ENCODE measurements at places on chromosomes 12 and 14.

DNA sequence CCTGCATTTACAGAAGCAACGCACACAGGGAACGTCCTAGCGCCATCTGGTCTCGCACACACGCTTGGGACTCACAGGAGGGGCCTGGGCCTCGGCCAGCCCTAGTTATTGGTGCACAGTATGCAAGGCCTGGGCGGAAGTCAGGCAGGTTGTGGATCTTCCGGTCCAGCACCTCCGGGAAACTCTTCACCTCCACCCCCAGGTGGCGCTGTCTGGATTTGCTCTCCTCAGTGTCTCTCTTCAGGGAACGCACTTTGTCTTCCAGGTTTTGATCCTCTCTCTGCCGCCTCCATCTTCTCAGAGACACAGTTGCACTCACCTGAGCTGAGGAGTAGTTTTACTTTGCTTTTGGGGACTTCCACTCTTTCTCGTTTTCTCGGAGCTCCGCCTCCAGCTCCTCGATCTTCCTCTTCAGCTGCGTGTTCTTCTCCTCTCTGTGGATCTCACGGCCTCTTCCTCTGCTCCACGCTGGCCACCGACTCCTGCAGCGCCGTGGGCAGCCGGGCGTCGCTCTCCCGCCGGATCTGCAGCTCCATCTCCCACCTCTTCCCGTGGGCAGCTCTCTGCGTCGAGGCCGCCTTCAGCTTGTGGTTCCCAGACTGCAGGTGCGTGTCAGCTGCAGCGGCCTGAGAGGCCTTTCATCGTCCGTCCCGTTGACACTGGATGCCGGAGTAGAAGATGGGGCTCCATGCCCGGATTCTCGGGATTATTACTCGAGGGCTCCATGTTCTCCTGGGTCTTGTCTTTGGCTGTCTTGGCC is 933.8 kb downstream of the TMEM121 start:
- peak; percentile 57 for DNase-seq

DNA sequence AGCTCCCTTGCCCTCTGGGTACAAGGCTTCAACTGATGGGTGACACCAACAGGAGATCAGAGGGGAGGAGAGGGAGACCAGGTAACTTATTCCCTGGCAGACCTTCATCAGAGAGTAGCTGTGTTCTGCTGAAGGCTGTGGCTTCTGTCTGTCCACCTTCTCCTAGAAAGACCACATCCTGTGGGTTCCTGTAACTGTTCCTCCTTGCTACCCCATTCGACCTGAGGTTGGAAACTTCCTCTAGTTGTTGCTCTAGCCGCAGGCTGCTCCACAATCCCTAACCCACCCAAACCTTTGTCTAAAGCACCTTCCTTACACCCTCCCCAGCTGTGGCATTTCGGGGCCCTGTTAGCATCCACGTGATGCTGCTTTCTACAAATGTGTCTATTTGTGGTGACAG is 454.2 kb downstream of the DPF3 start:
- no peak for DNase-seq

DNA sequence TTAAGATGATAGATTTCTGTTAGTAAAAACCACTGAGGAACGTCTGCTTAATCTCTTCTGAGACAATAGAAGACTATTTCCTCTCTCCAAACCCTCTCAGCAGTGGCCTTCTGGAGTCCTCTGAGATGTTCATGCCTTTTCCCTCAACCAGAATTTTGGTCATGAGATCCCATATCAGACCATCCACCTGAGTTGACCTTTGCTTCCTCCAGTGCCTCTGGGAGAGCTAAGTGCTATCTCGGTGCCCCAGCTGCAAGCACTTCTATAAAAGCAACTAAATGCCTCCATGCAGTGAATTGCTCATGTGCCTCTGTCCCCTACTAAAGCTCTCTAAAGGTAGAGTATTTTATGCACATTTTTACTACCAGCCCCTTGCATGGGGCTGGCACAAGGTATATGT is 172.8 kb upstream of the BCL2L14 start:
- DNase-seq, result no peak

GRCh38 chr12:84982888-84983287 is 53.2 kb downstream of the TSPAN19 start:
- no peak for DNase-seq

DNA sequence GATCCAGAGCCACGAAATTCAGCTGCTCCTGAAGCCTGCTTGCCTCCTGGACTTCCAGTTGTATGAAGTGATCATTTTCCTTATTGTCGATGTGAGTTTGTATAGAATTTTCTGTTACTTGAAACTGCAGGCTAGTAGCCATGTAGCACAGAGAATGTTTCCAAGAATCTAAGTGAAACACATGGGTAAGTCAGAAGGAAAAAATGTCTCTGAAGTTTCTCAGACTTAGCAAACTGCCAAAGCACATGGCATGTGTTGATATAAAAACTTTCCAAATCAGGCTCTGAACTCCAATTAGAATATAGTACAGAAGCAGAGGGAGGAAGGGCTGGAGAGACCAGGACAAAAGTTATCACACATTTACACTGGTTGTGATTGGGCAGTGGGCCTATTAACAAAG is 9.8 kb upstream of the PCNX1 start:
- DNase-seq, result no peak

- DNase-seq, result no peak
Measured at GRCh38 chr14:33063521-33063920, 124.8 kb downstream of the NPAS3 start.

DNA sequence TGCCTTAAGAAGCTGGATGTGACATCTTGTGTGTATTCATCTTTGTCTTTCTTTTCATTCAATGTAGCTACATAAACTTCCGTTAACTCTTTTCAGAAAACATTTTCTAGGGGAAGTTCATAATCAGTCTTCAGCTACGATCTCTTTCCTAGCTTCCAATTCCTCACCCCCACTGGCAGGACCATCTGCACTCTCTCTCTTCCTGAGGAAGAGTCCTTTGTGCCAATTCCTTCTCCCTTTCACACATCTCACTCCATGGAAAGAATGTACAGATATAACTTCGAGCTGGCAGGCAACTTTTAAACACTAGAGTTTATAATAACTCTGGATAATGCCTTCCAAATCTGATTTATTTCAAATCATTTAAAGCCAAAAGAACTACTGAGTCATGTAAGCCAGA is 495.7 kb downstream of the GALC start:
- no peak for DNase-seq

DNA sequence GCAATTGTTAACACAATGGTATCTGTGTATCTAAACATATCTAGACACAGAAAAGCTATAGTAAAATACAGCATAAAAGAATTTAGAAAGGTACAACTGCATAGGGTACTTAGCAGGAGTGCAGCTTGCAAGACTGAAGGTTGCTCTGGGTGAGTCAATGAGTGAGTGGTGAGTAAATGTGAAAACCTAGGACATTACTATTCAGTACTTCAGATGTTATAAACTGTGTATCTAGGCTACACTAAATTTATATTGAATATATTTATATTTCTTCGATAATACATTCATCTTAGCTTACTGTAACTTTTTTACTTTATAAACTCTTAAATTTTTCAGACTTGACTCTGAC is 409.0 kb upstream of the DCN start:
- DNase-seq, result no peak

GRCh38 chr14:60789656-60790055 is 55.1 kb downstream of the MNAT1 start:
- DNase-seq, result no peak

- DNase-seq, result no peak
Measured at GRCh38 chr14:102570334-102570995, 22.0 kb upstream of the RCOR1 start.

GRCh38 chr12:229441-230191 is 15.7 kb upstream of the SLC6A12 start:
- DNase-seq, result no peak

- DNase-seq, result no peak
Measured at GRCh38 chr14:37466003-37466622, 128.9 kb downstream of the FOXA1 start.

DNA sequence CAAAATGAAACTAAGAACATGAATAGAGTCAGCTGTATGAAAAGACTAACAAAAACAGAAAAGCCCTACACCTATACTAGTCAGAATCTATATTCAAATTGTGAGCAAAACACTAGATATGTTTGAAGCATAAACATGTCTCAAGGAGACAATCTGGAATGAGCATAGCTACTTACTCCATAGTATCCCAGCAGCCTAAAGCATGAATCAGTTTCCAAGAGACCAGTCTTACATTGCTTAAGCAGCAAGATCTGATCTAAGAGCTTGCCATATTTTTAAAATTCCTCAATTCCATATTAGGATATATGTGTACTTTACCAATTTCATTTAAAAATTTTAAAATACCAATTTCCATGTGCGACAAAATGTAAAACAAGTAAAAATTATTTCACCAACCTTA is 7.7 kb downstream of the CAPS2 start:
- DNase-seq, result no peak

GRCh38 chr12:1186298-1186697 is 195.3 kb downstream of the ERC1 start:
- no peak for DNase-seq

GRCh38 chr14:54920052-54920451 is 17.4 kb upstream of the GCH1 start:
- no peak for DNase-seq

- DNase-seq, result no peak
Measured at GRCh38 chr14:65312859-65313258, 99.7 kb upstream of the FUT8 start.

DNA sequence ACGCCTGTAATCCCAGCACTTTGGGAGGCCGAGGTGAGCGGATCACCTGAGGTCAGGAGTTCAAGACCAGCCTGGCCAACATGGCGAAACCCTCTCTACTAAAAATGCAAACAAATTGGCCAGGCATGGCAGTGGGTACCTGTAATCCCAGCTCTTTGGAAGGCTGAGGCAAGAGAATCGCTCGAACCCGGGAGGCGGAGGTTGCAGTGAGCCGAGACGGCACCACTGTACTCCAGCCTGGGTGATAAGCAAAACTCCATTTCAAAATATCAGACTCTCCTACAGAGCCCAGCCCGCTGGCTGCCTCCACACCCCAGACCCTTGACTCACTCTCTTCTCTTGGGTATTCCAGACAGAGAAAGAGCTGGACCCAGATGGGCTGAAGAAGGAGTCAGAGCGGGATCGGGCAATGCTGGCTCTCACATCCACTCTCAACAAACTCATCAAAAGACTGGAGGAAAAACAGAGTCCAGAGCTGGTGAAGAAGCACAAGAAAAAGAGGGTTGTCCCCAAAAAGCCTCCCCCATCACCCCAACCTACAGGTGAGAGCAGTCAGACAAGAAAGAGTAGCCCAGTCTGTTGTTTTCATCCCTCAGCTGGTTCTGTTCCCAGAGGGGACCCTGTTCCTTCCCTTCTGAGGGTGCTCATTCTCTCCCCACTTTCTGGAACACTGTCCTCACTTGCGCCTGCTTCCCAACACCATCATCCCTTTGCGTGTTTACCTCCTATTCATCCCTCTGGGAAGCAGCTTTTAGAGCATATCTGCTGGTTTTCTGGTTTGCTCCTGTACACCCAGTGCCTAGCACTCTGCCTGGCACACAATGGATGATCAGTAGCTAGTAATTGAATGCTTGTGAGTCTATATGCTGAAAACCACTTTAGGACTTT is 19.7 kb downstream of the AGAP2 start:
- no peak for DNase-seq

DNA sequence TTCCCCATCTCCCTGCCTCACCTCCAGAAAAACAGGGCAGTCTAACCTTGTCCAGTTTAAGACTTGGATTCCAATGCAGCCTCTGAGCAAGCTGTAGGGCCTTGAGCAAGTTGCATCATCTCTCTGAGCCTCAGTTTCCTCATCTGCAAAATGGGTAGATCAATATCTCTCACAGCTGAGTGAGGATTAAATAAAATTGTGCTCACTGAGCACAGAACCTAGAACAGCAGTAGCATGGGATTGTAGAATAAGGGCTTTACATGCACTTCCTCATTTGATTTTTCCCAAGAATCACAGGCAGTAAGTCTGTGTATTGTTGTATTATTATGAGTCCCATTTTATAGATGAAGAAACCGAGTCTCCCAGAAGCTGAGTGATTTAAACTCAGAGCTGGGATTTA is 2.0 kb downstream of the DTX1 start:
- DNase-seq, result no peak

DNA sequence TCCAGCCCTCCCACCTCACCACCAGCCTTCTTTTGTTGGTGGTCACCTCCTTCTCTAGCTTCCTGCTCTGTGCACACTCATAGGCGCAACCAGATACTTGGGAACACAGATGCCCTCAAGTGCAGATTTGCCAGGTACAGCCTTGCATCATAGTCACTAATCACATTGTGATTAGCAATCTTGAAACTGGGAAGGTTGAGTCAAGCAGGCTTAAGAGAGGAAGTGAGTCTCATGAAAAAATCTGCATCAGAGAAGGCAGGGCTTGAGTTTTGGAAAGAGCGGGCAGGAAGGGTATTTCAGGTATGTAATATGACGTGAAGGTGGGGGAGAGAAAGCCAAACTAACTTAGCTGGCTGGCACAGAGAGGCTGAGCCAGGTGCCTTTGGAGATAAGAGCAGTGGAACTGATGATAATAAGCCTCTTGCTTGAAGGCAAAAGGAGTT is 2.7 kb upstream of the RABGGTA start:
- peak; percentile 53 for DNase-seq

GRCh38 chr14:50056435-50056834 is 59.9 kb downstream of the VCPKMT start:
- DNase-seq, result no peak

- no peak for DNase-seq
Measured at GRCh38 chr12:104951759-104952509, 6.2 kb downstream of the SLC41A2 start.

- no peak for DNase-seq
Measured at GRCh38 chr12:108043286-108043685, 85.8 kb upstream of the WSCD2 start.

- no peak for DNase-seq
Measured at GRCh38 chr14:73913256-73913655, 26.6 kb downstream of the ZNF410 start.

GRCh38 chr12:89236237-89236636 is 116.1 kb downstream of the DUSP6 start:
- no peak for DNase-seq

DNA sequence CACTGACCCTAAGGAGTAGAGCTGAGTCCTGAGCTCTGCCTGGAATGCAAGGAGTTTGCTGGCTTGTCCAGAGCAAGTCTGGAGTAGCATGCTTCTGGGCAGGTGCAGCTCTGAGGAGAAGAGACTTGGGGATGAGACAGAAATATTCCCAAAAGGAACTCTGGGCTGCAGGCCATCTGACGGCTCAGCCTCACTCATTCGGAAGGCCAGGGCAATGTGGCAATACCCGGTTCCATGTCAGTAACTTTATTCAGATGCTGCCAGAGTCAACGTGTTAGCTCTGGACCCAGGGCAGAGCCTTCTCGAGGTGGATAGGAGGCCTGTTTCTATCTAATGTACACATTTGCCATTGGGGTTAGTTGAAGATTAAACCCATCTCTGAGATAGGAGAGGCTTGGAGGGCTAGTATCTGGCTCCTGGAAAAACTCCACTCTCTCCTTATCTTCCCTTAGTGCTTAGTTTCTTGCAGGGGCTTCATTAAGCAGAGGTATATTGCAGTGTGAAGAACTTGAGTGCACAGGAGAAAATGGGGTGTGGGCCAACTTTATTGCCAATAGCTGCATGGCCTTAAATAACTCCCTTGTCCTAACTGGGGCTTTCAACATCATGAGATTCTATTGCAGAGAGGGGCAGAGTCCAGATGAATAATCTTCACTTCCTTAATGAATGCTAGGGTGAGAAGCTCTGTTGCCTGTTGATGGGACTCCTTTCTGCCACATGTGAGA is 65.6 kb downstream of the NTF3 start:
- no peak for DNase-seq
